ENCODE measurements at places on chromosomes 5 and 9.
A peak's percentile ranks its signal among the peaks of the same experiment; 100 is the strongest.

DNA sequence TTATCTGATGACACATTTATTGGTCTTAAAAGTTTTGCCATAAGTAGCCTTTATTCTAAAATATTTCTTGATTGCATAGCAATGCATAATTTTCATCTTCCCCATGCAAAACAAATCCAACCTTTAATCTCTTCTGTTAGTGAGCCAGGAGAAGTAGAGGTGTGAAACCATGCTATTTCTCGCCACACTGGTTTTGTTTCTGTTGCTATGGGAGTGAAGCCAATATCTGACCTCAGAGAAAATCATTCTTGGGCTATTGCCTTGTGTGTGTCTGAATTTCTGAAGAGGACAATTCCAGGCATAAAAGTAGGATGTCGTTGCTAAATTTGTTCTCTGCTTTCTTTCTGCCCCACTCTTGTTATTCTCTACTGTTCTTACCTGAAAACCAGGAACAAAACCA lies 183.6 kb downstream of the PTTG1 start:
- no peak for DNase-seq

GRCh38 chr9:6226696-6227095 lies 11.1 kb downstream of the IL33 start:
- DNase-seq = no peak

GRCh38 chr9:136059851-136060670 lies 35.0 kb downstream of the NACC2 start:
- DNase-seq = no peak

GRCh38 chr9:120935383-120935857 lies 8.8 kb upstream of the TRAF1 start:
- DNase-seq = no peak

- no peak for DNase-seq
Measured at GRCh38 chr9:90905822-90906221, 104.2 kb downstream of the SYK start.

DNA sequence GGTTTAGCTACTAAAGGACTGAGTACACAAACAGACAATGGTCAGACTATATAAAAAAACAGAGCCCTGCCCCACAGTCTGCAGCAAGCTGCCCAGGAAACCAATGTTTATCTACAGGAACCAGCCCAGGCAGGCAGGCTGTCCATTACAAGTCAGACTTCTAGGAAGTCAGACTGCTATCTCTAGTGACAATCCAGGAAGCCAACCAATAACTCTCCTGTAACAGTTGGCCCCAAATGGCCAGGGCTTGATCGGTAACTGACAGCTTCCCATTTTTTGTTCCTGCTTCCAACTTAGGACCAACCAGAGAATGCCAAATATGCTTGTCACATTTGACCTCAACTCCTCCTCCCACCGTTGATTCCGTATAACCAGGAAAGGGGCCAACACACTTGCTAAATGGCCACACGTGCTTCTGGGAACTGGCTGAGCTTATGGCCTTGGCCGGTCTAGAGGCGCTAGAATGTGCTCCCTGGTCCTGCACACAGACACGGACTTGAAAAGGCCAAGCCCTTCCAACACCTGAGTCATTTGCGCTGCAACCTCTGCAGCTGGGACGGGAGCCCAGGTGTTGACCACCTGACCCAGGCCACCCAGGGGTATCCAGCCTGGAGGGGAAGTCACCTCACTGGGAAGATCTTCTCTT lies 79.6 kb upstream of the CDK20 start:
- no peak for DNase-seq

- no peak for DNase-seq
Measured at GRCh38 chr5:161001604-161002003, 149.6 kb upstream of the ATP10B start.

GRCh38 chr9:125687163-125687863 lies 19.7 kb downstream of the MAPKAP1 start:
- DNase-seq = no peak

GRCh38 chr9:112624711-112625707 lies 92.9 kb downstream of the INIP start:
- DNase-seq = no peak

DNA sequence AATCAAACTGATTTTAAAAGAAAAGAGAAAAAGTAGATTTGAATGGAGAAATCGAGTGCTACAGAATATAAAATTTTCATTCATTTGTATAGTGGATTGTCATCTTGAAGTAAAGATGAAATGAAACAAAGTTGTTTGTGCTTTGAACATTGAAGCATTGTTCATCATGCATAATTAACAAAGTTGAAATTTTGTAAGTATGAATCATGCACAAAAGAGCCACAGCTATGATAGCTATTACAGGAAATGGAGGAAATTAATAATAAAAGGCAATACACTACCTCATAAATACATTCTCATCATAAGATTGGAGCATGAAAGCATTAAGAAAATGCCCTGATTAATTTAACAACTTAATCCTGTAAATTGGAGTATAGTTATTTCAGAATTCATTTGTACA lies 153.4 kb upstream of the TLX3 start:
- DNase-seq = no peak

GRCh38 chr9:85167146-85167545 lies 497.6 kb downstream of the NTRK2 start:
- no peak for DNase-seq

DNA sequence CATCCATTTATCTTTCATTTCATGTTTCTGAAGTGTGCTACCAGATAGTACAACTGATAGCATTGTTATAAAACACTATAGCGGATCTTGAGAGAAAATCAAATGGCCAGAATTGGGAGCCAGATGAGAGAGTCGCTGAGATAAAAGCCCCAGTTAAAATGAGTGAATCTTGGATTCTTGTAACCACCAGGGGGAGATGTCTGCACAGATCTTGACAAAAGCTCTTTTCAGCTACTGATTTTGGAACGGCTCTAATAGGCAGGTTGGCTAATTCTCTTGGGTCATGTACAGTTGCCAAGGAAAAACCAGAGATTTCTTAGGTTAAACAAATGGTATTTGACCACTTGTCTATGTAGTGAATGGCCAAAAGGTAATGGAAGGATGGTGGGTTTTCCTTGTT lies 21.7 kb downstream of the F2RL2 start:
- DNase-seq = peak; percentile 66

DNA sequence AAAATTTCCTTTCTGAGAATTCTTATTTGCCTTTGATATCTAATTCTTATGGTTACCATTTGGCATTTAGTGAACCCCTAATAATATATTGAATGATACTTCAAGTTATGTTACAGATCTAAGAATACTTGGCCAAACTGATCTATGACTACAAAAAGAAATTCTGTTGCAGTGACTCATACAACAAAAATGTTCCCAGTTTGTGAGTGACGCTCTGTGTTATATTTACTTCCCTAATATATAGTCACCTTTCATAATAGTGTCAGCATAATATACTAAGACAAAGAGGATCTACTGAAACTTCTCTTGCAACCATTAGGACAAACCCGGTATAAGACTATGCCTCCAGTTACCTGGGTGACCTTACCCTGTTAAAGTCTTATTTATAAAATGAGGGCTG lies 216.9 kb upstream of the TLX3 start:
- DNase-seq = no peak

DNA sequence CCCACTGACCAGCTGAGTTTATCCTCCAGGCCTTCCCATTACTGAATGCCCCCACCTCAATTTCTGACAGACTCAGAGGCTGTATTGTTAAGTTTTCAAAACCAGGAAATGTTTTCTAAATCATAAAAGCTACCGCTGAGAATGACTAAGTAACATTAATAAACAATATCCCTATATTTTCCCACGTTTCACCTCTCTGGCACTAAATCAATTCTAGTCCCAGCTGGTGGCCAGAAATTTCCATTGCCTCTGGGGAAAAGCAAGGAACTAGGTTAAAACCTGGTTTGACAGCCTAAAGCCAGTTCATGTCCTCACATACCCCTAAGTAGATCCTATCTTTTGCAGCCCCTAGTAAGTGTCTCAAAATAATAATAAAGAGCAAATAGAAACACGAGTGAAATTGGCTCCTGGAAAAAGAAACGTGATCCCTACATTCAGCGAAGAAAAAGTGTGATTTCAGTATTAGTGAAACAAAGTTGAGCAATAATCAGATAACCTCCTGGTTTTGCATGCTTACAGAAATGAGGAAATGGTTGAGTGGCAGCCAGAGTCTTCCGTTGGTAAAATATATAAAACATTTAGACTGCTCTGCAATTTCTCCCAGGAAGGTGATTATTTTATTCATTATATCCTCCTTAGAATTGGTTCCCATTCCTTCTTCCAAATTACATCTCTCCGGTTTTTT lies 110.9 kb downstream of the ESM1 start:
- no peak for DNase-seq

DNA sequence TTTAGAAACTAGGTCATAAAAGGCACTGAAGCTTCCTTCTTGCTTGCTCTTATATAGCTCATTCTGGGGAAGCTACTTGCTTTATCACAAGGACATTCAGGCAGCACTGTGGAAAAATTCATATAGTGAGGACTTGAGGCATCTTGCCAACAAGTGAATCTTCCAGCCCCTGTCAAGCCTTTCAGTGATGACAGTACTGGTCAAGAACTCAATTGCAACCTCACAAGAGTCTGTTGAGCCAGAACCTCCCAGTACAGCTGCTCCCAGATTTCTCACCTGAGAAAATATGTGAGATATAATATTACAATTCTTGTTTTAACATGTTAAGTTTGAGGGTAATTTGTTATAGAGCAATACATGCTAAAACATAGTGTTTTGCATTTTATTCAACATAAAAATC lies 2011.0 kb upstream of the NUDT12 start:
- no peak for DNase-seq

- DNase-seq = no peak
Measured at GRCh38 chr5:116303810-116304209, 219.0 kb downstream of the COMMD10 start.

GRCh38 chr5:110341836-110342235 lies 384.6 kb downstream of the TMEM232 start:
- no peak for DNase-seq

GRCh38 chr9:94031380-94031779 lies 52.9 kb upstream of the PTPDC1 start:
- DNase-seq = no peak

DNA sequence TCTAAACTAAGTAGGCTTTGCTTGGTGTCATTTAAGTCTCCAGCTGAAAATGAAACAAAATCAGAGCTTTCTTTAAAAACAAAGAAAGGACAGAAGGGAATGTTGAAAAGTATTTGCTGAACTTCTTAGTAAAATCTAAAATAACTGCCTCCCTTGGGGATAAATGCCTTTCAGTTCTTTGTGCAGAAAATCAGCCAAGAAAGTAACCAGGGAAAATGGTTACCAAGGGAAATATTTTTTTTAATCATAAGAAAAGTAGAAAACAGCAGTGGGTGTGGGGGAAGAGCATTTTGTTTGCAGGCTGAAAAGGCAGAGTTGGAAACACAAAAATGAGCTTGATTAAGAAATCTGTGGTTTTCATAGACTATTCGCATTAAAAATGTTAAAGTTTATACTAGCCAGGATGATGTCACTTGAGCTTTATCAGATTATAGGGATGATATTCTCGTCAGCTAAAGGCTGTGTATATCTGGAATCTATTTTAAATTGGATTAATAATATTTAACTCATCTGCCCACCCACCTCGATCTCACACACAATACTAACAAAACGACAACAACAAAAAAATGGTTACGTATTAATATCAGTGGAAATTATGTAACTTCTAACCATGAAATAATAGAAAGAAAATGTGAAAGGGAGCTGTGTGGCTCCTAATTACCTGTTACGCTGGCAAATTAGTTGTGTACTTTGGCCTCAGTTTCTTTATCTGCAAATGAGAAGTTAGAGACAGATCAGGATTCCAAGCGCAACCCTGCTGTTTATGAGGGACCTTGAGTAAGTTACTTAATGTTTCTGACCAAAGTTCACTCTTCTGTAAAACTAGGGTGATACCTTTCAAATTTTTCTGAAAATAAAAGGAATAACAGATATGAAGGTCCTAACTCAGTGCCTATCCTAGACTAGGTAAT lies at the start of gene ECM2:
TSS of gene ECM2 (minus strand) at position 51 of the 911 bp plus-strand sequence. CDS start 13,124 bp downstream, outside the sequence.
- DNase-seq = no peak

DNA sequence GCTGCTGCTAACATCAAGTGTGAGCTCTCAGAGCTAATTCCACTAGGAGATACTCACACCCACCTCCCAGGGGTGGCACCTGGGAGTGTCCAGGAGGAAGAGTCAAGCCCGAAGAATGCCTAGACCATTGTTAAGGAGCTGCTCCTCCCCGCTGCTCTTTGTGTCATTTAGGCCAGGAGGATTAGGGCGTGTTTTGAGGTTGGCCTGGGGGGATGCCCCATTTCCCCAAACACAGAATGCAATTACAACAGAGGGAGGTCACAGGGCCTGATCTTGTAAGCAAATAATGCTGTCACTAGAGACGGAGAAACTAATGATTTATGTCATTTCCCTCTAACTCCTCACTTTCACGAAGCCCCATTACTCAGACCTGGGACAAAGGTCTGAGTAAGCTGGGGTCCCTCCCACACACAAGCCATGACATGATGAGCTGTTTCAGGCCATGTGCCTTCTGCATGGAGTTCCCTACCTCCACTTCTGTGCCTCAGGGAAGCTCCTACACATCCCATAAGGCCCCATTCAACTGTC lies 312.5 kb downstream of the ACTL7B start:
- no peak for DNase-seq

- no peak for DNase-seq
Measured at GRCh38 chr9:133273098-133273497, 1.9 kb downstream of the ABO start.

GRCh38 chr5:11733840-11734192 lies 170.4 kb downstream of the CTNND2 start:
- DNase-seq = no peak

DNA sequence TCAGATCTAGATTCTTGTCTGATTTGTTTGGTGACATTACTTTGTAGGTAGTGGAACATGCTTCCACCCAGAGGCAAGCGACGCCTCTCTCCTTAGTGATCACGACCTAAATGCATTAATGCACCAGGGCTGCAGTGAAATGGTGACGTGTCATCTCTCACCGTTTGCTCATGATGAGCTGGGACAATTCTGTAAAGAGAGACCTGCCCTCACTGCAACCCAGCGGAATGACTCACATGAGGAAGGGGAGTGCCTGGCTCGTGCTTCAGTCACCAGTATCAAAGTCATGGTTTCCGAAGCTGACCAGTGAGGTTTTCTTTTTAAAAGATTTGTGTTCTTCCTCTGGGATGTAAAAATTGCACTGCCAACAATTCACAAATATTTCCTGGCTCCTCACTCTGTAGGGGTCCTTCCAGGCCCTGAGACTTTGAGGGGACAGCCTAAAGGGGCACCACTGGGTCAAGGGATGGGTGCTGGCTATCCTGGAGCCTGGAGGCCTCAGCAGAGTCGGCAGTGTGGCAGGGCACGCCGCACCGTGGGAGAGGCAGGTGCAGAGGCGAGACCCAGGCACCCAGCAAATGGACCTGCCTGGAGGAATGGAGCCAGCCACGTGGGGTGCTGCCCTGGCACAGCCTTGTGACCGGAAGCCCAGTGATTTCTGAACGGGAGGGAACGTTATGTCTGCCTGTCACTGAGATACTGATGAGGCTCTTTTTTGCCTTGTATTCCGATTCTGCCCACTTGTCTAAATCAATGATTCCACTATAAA lies 17.3 kb downstream of the QSOX2 start:
- no peak for DNase-seq

- no peak for DNase-seq
Measured at GRCh38 chr5:156628421-156628820, 221.7 kb upstream of the PPP1R2B start.

GRCh38 chr9:124365036-124365435 lies 50.2 kb downstream of the PSMB7 start:
- no peak for DNase-seq

- DNase-seq = no peak
Measured at GRCh38 chr9:110344821-110345220, 7.2 kb upstream of the TXNDC8 start.

GRCh38 chr9:7707934-7708333 lies 91.6 kb downstream of the DMAC1 start:
- no peak for DNase-seq

GRCh38 chr5:179613460-179614071 lies 9.9 kb downstream of the HNRNPH1 start:
- DNase-seq = no peak

- DNase-seq = no peak
Measured at GRCh38 chr5:11182441-11183080, 421.5 kb upstream of the DAP start.

Measured in CD4-positive, alpha-beta T cell treated with Interleukin-15 for 4 hours (primary cell).